ENCODE measurements at places on chromosomes 3 and 15.

DNA sequence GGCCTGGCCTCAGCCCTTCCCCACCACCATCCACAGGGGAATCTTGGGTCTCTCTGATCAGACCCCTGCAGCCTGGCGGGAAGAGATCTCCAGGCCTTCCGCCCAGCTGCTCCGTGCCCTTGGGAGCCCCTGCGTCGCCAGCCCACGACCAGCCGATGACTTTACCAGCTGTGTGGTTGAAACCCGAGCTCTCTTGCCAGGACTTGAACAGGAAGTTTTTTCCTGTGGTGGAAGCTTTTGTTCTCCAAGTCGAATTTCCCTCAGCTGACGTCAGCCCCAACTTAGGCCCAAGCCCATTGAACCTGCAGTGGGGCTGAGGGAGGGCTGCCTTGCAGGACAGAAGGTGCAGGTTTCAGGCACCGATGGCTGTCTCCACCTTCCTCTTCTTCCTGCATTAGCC is 51.7 kb upstream of the SMAD3 start:
- no peak for DNase-seq

DNA sequence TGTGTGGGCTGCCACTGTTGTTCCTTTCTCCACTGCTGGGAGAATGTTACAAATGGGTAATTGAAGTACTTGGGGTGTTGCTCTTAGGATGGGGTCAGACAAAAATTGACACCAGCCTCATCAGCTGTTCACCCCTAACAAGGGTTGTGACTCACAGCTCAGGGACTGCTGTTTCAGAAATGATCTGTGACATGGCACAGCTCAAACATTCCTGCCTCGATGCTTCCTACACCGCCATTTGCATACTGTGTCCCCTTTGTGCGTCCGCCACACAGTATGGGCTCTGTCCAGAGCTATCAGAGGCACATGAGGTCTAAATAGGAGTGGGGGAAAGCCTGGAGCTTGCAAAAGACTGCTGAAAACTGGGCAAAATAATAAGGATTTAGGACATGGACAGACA is 43.9 kb downstream of the CCNL1 start:
- DNase-seq: no peak

DNA sequence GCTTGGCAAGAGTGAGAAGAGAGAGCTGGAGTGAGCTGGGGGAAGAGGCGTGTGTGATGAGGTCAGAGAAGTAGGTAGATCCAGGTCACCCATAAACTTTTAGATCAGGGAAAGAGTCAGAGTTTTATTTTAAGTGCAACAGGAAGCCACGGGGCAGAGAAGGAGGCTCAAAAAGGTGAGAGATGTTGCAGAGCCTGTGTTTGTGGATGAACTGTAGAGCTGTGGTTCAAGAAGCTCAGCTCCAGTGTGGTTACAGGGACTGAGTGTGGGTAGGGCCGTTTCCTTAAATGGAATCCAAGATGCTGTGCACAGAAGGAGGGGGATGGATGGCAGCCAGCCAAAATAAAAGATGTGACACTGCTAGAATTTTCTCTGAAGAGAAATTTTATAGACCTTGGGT is 337.2 kb downstream of the SATB1 start:
- no peak for DNase-seq

DNA sequence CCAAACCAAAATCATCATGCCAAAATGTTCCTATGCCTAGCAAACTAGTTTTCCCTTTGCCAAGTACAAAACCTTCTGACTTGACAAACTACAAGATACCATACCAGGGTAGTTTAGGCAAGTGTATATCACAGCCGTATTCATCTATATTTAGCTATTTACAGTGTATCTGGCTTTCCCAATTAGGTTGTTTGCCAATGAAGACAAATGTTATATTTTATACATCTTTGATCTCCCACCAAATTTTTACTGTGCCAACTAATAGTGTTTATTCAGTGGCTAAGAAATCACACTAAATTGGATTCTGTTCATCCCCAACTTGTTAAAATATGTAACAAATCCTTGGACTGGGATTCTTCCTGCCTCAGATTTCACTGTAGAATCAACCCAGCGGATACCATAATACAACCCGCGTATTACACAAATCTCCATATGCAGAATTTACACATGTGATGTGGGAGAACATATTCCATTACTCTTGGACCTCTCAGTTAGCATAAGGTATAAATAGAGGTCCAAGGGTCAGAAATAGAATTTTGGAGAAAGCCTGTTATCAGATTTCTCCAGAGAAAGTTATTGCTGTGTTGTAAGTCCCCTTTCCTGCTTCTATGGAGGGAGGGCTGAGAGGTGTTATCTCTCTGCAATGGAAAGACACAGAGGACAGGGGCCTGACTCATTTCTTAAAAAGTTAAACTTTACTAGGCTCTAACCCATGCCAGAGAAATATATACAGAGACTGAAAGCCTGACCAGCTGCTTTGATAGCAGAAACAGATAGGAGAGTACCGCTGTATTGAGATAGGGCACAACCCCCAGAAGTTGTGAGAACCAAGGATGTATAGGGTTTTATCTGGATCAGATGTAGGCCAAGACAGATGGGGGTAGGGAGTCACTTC is 467.0 kb downstream of the FGF12 start:
- DNase-seq: no peak

DNA sequence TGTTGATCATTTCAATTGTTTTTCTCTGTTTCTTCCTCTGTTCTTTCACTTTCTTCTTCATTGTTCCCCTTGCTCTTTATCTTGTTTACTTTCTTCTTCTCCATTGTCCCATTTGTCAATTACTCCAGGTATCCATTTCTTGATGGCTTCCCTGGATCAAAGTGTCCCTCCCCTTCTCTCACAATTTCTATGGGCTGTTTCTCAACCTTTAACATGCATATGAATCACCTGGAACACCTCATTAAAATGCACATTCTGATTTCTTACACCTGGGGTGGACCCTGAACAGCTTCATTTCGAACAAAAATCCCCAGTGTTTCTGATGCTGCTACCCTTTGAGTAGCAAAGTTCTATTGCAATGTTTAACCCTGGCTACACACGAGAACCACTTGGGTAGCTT is 454.8 kb downstream of the EPHA6 start:
- DNase-seq: no peak

DNA sequence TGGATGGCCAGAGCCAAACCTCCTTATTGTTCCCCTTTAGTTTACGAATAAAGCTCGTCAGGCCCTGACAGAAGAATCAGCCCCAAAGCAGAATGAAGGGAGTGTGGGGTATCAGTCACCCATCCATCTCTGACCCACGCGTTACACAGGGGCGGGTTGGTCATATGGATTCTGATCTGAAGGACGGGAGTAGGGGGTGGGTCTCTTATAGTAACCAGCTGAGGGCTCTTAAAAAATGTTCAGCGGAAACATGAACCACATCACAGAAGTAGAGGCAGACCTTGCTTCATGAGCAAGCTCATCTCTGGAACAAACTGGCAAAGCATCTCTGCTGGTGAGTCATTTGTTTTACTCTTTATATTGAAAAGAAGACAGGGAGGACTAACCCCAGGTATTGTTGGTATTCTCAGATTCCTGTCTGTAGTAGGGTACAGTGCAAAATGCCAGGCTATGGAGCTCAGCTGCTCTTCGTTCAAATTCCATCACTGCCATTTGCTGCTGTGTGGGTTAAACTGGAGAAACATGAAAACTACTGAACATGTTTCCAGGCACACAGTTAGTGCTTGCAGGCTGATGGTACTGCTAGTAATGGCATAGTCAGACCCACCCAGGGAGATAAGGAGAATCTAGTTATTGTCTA is at the start of gene CXCR6:
TSS of gene CXCR6 (plus strand) at position 258 of the 640 bp plus-strand sequence. CDS start 3,018 bp downstream, outside the sequence.
- DNase-seq: no peak

GRCh38 chr3:194097141-194097882 is 38.6 kb upstream of the HES1 start:
- DNase-seq: no peak

DNA sequence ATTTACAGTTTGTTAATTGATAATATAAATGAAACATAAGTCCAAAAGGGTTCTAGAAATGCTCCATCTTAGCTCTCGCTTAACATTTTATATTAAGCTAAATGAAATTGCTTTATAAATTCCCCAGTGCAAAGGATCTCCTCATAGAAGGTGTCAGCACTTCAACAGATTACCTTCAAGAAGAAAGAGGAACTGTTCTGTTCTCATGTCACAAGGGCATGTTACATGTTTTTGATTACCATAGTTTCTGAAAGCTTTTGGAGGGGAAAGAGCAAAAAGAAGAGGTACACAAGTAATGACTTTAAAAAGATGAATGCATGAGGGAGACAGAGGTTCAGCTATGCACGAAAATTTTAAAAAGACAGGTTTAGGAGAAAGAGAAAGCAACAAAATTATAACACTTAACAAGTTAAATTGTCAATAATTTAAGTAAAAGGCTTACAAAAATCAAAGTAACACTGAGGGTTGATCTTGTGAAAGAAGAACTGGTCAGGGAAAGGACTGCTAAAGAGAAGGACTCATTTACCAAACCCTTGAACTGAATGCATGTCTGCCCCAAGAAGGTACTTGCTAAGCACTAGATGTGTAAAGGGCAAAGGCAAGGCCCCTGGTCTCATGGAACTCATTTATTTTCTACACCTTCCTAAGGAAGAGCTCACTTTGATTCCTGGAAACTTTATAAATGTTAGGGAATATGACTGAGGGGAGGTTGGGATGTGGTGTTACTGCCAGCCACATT is 45.1 kb downstream of the CCDC191 start:
- no peak for DNase-seq

GRCh38 chr15:69194025-69194827 is 33.8 kb downstream of the GLCE start:
- DNase-seq: no peak

GRCh38 chr3:16252988-16253387 is 11.8 kb downstream of the DPH3 start:
- DNase-seq: no peak

DNA sequence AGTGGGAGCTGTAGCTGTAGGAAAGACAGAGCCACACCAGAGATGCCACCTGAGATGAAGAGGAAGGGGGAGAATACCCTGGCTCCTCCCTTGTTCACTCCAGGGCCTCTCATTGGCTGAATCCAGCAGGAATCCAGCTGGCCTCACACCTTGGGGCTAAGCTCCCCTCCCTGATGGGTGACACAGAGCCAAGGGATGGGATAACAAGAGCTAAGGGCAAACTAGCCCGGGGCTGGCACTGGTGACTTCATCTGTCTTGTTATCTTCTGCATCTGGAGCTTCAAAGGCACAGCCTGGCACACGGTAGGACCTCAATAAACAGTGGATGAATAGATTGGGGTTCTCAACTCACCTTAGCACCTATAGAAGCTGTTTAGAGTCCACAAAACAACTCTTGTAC is 13.8 kb upstream of the GATA2 start:
- DNase-seq: no peak

DNA sequence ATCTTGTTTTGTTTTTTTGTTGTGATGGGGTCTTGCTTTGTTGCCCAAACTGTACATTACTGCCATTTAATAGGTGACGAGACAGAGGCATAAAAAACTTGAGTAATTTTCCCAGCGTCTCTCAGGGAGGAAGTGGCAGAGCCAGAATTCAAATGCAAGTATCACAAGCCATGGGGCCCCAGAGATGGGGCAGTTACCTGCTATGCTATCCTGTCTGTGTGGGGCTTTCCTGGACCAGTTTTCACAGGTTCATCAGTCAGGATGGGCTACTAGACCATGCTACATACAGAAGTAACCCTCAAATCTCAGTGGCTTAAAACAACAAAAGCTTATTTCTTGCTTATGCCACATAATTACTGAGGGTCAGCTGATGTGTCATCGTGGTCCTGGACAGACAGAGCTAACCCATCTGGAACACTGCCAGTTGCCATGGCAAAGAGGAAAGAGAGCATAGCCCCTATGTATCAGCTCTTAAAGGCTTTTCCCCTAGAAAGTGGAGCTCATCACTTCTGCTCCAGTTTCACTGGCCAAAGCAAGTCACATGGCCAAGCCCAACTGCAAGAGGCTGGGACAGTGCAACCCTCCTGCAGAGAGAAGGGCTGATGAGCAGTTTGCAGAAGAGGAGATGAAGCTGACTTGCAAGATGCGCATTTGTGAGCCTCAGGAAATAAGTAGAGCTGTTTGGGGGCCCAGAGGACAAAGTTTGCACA is 31.7 kb upstream of the SYNM start:
- no peak for DNase-seq

- DNase-seq: no peak
Observed at GRCh38 chr3:124316034-124316287, 324.0 kb upstream of the ROPN1 start.

DNA sequence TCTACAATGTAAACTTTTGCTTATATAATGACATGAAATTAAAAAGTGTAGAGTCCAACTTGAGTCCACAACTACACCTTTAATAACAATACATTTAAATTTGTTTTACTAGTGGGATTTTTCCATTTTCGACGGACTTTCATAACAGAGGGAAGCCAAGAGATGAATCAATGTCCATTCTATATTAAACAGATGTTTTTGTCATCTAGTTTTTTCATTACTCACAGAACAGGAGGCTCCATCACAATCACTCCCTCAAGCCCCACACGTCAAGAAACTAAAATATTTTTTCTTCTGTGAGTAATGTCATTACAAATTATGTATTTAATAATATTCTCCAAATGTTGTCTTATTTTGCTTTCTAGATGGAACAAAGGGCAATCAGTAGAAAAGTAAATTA is 932.9 kb downstream of the ROBO1 start:
- no peak for DNase-seq

GRCh38 chr3:123105201-123106189 is 38.7 kb downstream of the PDIA5 start:
- no peak for DNase-seq

GRCh38 chr3:149369991-149370866 is 7.2 kb downstream of the TM4SF1 start:
- no peak for DNase-seq

- no peak for DNase-seq
Observed at GRCh38 chr15:79396850-79397249, 35.3 kb upstream of the MINAR1 start.

DNA sequence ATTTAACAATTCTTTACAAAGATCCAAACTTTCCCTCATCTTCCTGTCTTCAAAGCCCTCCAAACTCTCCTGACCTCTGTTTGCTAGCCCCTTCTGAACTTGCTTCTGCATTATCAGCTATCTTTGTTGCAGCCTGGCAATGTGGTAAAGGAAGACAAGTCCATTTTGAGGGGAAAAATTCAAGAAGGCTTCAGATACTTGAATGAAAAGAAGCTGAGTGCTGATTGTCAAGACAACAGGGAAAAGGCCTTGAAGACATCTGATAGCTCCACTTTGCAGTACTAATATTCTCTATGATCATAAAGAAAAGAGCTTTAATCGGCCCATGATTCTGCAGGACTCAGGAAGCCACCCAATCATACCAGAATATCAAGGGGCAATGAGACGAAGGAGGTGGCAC is 91.8 kb downstream of the LMLN start:
- no peak for DNase-seq

- DNase-seq: no peak
Observed at GRCh38 chr3:123457841-123458240, 9.0 kb upstream of the ADCY5 start.

GRCh38 chr3:51396401-51396800 is 5.3 kb downstream of the RBM15B start:
- DNase-seq: no peak

GRCh38 chr3:187130346-187131066 is 8.8 kb downstream of the RPL39L start:
- DNase-seq: no peak

- no peak for DNase-seq
Observed at GRCh38 chr15:96262549-96263489, 67.7 kb upstream of the NR2F2 start.

- no peak for DNase-seq
Observed at GRCh38 chr3:134638385-134639030, 12.3 kb downstream of the KY start.

- DNase-seq: no peak
Observed at GRCh38 chr15:23472033-23472432, 25.0 kb upstream of the GOLGA6L2 start.

- DNase-seq: no peak
Observed at GRCh38 chr15:71349736-71350526, 234.7 kb downstream of the THSD4 start.
